ENCODE measurements at places on chromosomes 4 and X.
A peak's percentile ranks its signal among the peaks of the same experiment; 100 is the strongest.

DNA sequence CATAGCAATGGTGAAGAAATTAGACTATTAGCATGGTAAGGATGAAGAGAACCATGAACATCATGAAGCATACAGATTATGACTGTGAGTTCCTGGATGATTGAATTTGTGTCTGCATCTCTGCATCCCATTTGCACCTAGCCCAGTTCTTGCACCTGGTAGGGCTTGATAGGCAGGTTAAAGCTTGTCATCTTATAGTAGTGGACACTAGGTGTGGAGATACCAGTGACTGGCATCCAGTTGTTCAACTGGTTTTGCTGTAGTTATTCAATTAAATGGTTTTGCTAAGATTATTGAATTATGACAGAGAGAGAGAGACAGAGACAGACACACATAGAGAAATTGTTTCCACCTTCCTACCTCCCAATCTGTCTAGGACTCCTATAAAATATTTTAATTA is 5.0 kb downstream of the ADH7 start:
- no peak for DNase-seq

- no peak for DNase-seq
Measured at GRCh38 chr4:53014881-53015280, 152.8 kb downstream of the RASL11B start.

DNA sequence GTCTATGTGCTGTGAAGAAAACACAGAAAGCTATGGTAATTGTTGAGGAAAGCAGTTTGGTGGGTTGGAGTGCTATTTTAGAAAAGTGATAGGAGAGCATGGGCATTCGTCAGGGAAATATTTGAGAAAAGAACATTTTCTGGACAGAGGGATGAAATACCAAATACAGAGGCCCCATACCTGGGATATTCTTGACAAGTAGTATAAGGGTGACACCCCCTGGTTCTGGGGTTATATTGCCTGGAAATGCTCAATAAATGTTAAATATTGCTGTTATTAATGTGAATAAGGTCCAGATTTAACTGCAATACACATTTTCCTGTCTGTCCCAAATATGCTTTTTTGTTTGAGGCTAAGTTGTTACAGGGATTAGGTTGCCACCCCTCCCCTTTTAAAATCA is 42.9 kb downstream of the WWC2 start:
- no peak for DNase-seq

DNA sequence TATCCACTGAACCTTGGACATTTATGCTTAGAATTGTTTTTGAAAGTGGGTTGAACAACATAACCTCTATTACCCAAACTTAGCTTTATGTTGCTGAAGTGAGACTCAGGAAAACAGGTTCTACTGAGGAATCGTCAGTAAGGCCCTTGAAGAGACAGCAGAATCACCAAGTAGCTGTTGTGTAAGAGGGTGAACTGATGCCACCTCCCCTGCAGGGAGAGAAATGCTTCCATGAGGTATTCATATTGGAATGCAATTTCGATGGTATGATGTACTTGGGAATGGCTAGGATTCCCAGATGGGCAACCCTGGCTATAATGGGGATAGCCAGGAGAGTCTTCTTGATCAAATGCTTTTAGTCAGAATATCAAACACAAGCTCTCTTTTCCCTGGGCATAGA is 4.1 kb upstream of the SCRG1 start:
- DNase-seq = peak; percentile 76

DNA sequence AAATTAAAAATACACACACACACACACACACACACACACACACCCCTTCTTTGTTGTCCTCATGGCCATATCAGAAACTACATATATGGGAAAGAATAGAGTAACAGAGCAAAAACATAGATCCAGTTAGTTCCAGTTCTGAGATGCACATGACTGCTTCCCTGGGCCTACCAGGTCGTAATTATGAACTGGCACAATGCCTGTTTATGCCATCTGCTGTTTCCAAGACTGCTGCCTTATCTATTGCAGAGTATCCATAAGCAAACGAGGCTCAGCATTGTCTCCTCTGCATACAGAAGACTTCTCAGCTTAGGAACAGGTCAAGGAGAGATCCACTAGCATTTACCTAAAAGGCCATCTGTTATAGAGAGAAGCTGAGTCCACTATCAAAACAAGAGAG is 789.0 kb downstream of the TECRL start:
- DNase-seq = no peak

- DNase-seq = peak; percentile 3
Measured at GRCh38 chr4:146159384-146160058, 16.0 kb upstream of the LSM6 start.

GRCh38 chrX:69019073-69019890 is 146.0 kb downstream of the PJA1 start:
- no peak for DNase-seq

DNA sequence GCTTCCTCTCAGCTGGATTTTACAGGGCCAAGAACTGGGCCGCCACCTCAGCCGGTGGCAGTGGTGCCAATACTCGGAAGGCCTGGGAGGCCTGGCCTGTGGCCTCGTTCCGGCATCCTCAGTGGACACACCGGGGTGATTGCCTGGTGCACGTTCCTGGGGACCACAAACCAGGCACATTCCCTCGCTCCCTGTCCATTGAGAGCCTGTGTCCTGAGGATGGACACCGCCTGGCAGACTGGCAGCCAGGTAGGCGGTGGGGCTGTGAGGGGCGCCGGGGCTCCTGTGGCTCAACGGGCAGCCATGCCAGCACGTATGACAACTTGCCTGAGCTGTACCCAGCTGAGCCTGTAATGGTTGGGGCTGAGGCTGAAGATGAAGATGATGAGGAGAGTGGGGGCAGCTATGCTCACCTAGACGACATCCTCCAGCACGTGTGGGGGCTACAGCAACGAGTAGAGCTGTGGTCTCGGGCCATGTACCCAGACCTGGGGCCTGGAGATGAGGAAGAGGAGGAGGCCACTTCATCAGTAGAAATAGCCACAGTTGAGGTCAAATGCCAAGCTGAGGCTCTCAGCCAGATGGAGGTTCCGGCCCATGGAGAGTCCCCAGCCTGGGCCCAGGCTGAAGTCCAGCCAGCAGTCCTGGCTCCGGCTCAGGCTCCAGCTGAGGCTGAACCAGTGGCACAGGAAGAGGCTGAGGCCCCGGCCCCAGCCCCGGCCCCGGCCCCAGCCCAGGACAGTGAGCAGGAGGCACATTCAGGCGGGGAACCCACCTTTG is 70.4 kb downstream of the STARD8 start:
- no peak for DNase-seq

GRCh38 chr4:185437809-185438208 is 12.0 kb upstream of the UFSP2 start:
- no peak for DNase-seq

DNA sequence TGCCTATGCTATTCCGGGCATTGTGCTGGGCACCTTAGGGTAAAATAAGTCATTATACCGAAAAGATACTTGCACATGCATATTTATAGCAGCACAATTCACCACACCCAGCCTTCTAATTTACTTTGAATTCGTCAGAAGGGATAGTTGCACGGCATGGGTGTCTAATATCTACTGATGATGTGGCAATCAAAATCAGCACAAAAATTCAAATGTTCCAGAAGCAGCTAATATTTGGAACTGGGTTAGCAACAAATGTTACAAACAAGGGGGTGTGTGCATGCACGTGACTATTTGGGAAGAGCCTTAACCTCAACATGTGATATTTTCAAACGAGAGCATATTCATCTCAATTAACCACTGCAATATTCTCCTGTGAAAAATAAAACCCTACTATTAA is 79.7 kb upstream of the PRSS48 start:
- no peak for DNase-seq

DNA sequence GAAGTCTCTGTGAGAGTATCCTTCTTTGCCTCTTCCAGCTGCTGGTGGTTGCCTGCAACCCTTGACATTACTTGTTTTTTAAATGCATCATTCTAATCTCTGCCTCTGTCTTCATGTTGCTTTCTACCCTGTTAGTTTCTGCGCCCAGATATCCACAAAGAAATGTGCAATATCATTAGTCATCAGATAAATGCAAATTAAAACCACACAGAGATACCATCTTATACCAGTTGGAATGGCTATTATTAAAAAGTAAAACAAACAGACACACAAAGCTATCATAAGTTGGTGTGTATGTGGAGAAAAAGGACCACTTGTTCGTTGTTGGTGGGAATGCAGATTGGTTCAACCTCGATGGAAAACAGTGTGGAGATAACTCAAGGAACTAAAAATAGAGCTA is 517.4 kb downstream of the FAT4 start:
- no peak for DNase-seq
